ENCODE measurements at places on chromosomes 7 and 10.

GRCh38 chr10:46255801-46256747 lies 30.7 kb upstream of the ANTXRL start:
- DNase-seq, result no peak

GRCh38 chr10:102146971-102147428 lies 5.2 kb upstream of the NOLC1 start:
- no peak for DNase-seq

GRCh38 chr7:28722684-28723083 lies 235.4 kb downstream of the TRIL start:
- no peak for DNase-seq

- no peak for DNase-seq
Measured at GRCh38 chr10:16770670-16771069, 46.6 kb downstream of the RSU1 start.

GRCh38 chr10:62652564-62652963 lies 152.0 kb upstream of the ADO start:
- DNase-seq, result no peak

- DNase-seq, result peak; percentile 72
Measured at GRCh38 chr7:11130012-11130411, 156.3 kb downstream of the PHF14 start.

DNA sequence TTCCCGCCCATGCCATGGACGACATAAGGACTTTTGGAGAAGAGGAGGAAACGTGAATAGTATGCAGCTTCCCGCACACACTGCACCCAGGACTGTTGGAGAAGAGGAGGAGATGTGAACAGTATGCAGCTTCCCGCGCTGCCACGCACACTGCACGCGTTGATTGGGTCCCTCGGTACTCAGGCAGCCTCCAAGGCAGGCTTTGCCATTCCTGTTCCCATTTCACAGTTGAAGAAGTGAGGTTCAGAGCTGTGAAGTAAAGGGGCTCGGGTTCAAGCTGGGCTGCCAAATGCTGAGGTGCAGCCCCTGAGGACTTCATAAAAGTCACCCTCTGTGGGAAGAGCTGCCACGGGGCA lies 147.9 kb upstream of the FAM20C start:
- DNase-seq, result no peak

DNA sequence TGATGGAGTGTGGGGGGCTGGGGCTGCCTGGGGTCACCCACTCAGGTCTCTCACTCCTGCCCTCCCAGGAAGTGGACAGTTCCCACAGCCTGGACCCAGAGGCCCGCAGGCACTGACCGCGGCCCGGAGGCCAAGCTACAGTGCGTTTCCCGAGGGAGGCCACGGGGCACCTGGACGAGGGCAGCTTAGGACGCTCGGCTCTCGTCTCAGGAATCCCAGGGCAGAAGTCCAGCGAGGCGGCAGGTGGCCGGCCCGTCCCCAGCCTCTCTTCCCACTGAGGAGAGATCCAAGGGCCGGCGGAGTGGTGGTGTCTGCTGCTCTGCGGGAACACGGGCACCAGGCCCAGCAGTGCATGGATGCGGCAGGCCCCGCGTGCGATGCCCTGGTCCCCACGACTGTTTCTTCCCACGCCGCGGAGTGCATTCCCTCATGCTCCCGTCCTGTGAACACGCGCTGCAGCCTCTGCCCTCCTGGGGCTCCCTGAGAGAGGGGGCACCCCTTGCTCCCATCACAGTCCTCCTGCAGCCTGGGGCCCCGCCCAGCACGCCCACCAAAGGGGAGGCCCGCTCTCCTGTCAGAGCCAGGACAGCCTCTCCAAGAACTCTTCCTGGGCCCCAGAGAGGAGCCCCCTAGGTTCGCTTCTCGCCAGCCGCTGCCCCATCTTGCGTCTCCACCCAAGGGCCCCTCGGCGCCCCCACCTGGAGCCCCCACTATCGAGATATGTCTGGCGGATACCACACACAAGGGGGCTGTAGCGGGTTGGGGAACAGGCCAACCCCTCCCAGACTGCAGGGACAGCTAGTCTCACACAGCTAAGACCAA lies 24.3 kb upstream of the GPR146 start:
- no peak for DNase-seq

DNA sequence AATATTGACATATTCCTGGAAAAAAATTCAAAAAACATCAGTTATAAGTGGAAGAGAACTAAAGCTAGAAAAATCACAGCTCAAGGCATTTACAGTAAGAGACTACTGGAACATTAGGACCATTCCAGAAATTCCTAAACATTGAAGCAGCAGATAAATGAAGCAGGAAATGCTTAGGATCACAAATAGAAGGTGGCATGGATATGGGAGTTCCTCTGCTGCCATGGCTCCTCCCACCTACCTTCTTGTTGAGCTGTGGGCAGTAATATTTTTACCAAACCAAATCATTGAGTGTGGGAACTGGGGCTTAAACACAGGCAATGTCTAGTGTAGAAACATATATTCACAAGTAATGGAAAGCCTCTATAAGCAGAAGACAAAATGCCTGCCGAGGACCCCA lies 292.8 kb downstream of the ANKRD7 start:
- no peak for DNase-seq

DNA sequence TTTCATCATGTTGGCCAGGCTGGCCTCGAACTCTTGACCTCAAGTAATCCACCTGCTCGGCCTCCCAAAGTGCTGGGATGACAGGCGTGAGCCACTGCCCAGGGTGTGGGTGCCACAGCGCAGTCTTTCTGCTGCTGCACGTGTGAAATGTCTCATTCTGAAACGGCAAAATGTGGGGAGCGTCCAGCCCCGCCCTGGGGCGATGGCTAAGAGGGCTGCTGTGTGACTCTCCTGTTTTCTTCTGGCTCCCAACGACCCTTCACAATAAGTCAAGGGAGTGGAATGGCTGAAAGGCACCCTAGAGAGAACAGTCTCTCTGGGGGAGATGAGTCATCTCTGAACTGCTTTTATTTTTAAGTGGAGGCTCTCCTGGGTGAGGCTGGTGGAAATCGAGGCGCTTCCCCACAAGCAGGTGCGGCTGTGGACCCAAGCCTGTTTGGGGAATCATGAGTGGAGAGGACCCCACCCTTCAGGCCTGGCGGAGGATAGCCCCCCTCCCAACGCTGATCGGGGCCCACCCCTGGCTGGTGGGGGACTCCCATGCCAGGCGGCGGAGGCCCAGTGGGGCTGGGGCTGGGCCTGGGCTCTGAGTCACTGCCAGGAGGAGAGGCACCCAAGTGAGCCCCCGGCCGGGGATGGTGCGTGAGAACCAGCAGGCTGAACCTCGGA lies 18.0 kb downstream of the ADAP1 start:
- DNase-seq, result no peak

DNA sequence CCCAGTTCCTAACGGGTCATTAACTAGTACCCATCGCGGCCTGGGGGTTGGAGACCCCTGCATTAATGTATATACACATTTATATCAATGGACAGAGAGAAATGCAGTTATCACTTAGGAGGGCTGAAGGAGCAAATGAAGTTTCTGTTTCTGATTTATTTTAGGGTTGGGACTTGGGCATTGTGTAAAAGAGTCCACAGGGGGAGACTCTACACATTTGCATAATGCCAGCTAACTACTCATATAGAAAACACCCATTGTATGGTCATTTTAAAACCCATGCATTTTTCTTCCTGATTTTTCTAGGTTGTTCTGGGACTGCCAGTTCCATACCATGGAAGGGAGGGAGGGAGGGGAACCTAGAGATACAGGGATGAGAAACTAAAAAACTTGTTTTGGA lies 23.5 kb downstream of the BCCIP start:
- DNase-seq, result no peak

DNA sequence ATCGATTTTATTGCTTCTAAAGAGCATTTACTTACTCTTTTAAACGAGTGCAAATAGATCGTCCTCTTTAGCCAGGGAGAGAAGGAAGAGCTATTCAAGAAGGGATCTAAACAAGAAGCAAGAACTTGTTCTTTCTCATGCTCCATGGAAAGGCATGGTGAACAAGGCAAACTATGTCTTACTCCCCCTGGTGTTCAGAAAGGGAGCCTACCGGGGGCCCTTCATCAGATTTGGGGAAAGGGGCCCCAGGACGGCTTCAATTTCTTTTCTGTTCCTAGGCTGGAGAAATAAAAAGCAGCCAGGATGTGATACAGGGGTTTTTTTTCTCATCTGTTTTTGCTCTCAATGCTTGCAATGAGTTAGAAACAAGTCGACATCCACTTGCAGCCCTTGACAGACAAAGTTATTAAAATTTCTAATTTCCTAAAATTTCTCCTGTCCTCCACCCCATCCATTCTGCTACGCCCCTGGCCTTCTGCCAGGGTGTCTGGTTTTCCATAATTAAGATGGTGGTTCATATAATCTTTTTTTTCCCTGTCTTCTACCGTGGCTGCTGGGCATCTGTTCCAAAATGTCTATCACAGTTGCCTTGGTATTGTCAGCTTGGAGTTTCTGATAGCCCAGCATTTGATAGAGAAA lies 214.4 kb downstream of the CREB5 start:
- no peak for DNase-seq

DNA sequence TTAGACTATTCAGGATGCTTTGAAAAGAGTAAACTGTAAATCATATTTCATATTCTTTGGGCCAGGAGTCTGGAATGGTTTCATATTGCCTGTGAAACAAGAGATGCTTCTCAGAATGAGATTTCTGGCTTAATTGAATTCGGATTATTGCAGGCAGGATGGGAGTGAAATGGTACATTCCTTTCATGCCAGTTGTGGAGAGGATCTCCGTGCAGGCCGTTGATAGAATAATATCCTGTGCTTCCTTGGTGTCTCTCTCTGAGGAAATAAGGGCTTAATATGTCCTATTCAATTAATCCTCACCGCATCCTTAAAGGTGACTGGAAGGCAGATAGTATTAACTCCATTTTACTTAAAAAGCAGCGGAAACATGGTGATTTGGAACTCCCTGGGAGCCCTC lies 56.6 kb downstream of the CUX1 start:
- no peak for DNase-seq

- no peak for DNase-seq
Measured at GRCh38 chr10:95513941-95514392, 47.2 kb downstream of the SORBS1 start.

GRCh38 chr10:110017052-110017451 lies 9.3 kb downstream of the ADD3 start:
- no peak for DNase-seq

DNA sequence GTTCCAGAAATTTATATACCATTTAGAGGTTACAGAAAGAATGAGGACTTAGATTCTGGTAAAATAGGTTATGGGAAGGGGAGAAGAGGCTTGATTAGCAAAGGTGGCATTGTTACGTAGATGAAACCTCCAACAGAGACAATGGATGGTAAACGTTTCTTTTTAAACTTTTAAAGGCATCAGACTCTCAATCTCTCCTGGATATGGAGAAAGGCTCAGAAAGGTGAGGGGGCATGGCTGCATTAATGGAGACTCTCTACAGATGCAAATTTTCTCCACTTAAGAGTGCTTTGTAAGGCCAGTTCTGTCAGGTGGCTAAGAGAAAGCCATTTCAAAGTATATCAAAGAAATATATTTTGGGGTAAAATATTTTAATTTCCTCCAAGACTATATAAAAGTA lies 240.9 kb upstream of the PTER start:
- no peak for DNase-seq

Data from HS-27A (cell line).